ENCODE measurements at places on chromosomes 5 and 9.

- no peak for DNase-seq
Measured at GRCh38 chr5:139705655-139706587, 57.8 kb downstream of the CXXC5 start.

DNA sequence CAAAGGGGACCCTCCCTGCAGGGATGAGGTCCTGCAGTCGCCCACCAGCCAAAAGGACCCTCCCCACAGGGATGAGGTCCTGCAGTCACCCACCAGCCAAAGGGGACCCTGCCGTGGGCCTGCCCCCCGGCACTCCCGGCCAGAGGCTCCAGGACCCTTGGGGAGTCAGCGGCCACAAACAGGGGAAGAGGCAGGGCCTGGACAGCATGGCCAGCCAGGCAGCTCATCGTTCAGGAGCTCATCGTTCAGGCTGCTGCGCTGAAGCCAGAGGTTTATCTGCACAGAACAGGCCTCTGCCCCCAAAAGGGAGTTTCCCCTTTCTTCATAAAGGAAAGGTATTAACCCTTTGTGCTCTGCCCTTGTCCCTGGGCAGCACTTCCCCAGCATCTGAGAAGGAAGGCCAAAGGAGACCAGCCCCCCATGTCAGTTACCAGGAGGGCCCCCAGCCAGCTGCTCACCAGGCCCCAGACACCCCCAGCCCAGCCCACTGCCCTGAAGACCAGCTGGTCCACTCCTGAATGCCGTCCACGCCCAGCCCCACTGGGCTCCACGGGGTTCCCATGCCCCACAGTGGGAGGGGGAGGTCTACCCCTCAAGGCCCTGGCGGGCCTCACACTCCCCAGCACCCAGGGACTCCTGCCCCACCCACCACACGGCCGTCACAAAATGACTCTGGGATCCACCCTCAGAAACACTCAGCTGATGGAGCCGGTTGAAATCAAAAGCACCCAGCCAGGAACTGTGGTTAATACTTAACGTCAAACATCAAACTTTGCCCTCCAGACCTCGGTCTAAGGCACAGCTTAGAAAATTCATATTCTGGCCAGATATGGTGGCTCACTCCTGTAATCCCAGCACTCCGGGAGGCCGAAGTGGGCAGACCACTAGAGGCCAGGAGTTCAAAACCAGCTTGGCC is 6.3 kb downstream of the SLC12A7 start:
- DNase-seq = peak; percentile 74

GRCh38 chr9:81585191-81585763 is 104.1 kb downstream of the TLE1 start:
- no peak for DNase-seq

GRCh38 chr5:87151547-87151946 is 116.1 kb upstream of the RASA1 start:
- no peak for DNase-seq

- DNase-seq = no peak
Measured at GRCh38 chr9:77765781-77766259, 117.7 kb upstream of the GNA14 start.

DNA sequence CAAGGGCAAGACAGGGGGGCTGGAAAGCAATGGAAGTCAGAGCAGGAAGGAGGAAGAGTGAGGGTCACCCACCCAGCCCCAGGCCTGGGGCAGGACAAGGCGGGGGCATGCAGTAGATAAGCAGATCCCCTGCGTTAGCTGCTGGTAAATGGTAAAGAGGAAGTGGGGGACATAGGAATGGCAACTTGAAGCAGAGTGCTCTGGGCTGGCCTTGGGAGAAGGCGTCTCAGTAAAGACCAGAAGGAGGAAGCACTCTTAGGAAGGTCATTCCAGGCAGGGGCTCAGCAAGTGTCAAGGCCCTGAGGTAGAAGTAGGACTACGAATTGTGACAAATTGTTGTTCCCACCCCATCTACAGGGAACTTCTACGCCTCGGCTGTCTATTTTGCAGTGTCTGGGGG is 15.1 kb downstream of the TCOF1 start:
- DNase-seq = no peak

DNA sequence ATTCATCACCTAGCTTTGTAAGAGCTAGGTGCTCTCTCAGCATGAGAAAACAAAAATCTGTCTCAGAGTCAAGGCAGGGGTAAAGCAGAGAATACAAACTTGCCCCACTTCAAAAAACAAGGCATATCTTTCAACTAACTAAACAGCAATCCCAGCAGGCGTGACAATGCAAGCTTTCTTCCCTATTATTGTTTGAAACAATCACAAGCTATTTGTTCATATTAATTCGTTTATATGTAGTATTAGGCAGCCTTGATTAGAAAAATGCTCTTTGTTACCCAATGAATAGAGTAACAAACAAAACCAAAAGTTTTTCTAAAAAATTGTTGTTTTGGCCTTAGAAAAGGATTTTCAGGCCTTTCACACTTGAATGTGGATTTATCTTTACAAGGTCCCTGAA is 71.1 kb downstream of the LPAR1 start:
- no peak for DNase-seq

DNA sequence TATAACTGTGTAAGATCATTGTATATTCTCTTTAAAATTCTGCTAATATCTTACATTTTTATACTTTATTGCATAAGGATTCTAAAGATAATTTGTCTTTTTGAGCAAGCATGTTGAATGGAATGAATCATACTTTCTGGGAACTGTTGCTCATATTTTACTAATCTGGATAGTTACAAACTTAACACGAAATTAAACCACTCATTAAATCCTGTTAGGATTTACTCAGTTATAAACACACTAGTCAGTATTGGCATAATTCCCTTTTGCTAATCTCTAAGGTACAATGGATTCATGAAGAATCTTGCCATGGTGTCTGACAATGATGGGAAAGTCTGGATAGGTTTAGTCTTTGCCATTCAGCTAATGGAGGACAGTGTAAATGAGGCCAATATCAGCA is 338.1 kb upstream of the SMC2 start:
- no peak for DNase-seq
